ENCODE measurements at places on chromosomes 12 and 14.
A peak's percentile ranks its signal among the peaks of the same experiment; 100 is the strongest.

DNA sequence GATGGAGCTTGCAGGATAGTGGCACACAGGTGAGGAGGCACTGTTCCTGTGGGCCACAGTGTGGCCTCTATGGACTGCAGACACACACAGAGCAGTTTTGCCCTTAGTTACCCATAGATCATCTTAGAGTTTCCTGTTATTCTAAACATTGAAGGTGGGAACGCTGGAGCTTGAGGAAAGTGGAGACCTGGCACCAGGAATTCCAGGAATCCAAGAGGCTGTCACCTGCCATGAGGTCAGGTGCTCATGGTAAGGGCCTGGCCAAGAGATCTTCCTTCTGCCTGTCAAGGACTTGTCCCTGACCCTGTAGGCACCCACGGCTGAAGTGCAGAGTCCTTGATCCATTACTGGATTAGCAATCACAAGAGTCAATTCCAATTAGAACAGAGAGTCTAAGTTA, 65.2 kb upstream of the ACTN1 start:
- DNase-seq: no peak

DNA sequence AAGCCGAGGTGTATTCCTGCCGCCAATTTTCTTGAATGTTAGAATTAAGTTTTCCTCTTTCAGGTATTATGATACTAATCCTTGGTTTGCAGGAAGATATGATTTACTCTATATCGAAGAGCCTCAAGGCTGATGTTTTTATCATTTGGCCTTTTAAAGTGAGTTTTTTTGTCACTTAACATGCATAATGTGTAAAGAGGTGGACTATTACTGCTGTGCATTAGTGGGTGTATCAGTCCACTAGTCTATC, 11.1 kb upstream of the TMPO start:
- peak; percentile 88 for DNase-seq

GRCh38 chr12:86138770-86139169, 117.4 kb downstream of the MGAT4C start:
- no peak for DNase-seq

GRCh38 chr14:93905623-93906022, 21.5 kb upstream of the FAM181A start:
- DNase-seq: no peak

DNA sequence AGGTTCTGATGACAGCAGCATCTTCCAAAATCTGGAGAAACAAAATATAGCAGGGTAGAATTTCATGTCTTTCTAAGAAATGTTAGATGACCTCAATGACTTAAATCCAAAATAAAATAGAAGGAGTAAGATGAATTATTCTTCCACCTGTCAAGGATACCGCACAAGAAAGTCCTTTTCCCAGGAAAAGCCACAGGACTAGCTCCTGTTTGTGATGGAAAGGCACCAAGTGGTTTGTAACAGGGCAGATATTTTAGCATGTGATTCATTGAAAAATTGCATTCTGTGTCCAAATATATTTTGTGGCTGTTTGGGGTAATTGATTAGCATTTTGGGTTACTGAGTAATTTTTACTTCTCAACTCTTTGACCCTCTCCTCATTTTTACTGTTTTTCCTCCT, 2.7 kb downstream of the CD163L1 start:
- no peak for DNase-seq

DNA sequence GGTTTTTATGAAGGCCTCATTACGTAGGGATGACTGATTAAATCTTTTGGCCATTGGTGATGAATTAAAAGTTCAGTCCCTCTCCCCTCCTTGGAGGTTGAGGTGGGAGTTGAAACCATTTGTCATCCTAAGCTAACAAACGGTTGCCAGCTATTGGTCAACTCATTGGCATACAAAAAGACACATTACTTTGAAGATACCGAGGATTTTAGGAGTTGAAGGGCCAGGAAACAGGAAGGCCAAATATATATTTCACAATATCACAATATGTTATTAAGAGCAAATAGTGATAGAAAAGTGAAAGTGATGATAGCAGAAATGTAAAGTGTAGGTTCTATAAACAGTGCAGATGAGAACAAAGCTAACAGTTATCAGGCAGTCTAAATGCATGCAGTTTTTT, 24.4 kb downstream of the RCOR1 start:
- DNase-seq: no peak

- peak; percentile 15 for DNase-seq
These were observed 527.3 kb upstream of the CCDC196 start for GRCh38 chr14:65958664-65959562.

DNA sequence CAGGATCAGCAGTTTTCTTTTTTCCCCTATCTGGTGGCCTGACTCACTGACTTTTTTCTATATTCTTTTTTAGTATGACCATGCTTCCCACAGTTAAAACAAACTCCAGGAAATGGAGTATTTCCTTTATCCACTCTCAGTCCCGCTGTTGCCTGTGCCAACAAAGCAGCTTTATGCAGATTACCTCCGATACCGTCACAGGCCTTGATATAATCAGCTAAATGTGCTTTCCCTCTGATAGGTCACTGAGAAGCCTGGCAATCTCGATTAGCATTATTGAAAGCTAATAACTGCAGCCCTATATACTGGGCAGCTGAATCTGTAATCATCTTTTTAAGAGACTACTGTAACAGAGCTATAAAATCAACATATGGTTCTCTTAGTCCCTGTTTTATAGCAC, 243.6 kb downstream of the KIF21A start:
- DNase-seq: no peak

GRCh38 chr12:32603858-32604257, 75.2 kb upstream of the DNM1L start:
- DNase-seq: no peak

DNA sequence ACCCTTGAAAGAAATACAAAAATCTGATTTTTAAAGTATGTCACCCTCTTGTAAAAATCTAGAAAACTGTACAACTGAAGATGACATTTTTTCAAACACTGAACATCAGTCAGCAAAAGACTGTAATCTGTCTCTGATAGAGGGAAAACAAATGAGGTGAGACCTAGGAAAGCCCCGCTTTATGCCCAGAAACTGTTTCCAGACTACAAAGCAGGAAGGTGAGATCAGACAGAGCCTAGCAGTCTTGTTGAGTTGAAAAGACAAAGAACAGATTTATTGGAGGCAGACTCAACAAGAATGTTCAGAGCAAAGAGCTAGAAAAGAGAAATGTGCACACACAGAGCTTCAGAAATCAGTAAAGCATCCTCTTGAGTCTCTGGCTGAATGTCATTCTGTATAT, 873.6 kb downstream of the LRFN5 start:
- no peak for DNase-seq

- no peak for DNase-seq
These were observed 84.7 kb downstream of the SLC41A2 start for GRCh38 chr12:104873374-104873773.

GRCh38 chr12:111155020-111155419, 213.9 kb downstream of the PHETA1 start:
- DNase-seq: no peak

GRCh38 chr12:119659289-119659897, 8.5 kb upstream of the PRKAB1 start:
- no peak for DNase-seq

- no peak for DNase-seq
These were observed 86.7 kb downstream of the LRP6 start for GRCh38 chr12:12180136-12180535.

DNA sequence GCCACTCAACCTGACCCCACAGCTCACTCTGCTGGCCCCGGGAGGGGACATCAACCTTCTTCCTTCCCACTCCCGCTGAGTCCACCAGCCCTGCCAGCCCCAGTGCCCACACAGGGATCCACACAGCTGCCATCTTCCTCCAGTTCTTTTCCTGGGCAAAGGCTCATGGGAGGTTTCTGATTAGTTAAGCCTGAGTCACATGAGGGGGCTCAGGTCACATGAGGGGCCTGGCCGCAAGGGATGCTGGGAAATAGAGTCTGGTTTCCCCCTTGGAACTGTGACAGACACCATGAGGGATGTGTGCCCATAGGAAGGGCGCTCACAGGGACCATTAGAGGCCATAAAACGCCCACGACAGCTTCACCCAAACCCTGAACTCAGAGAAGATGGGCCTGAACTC, 228.7 kb upstream of the SFSWAP start:
- no peak for DNase-seq

DNA sequence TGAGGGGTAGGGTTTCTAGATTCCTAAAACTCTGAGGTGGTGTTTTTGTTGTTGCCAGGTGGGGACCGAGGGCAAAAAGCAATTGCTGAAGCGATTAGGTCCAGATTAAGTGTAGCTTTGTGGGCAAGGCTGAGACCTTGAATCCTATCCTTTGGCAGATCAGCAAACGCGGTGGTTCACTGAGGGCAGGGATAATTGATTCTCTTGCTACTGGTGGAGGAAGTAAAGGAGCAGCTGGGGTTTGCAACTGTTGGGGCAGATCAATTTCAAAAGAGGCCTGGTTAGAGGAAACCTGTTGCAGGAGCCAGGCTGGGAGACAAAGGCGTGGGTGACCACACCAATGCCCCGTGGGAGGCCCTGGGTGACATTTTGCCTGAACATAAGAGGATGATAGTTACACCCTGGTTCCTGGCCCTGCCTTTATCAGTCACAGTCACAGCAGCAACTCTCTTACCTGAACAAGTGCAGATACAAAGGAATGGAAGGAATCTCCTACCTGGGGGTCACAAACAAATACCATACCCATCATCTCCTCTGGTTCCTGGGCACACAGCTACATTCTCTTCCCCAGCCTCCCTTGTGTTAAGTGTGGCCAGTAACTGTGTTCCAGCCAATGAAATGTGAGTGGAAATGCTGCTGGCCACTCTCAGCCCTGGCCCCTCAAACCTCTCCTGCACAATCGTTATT, 43.3 kb upstream of the RASSF3 start:
- no peak for DNase-seq

DNA sequence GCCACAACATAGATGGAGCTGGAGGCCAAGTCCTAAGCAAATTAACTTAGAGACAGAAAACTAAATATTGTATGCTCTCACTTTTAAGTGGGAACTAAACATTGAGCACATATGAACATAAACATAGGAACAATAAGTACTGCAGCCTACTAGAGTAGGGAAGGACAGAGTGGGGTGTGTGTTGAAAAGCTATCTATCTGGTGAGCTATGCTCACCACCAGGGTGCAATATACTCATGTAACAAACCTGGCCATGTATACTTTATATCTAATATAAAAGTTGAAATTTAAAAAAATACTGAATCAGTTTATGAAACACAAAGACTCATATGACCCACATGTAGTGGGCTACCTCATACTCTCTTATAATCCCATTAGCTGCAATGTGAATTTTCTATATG, 1305.0 kb downstream of the LRFN5 start:
- DNase-seq: no peak

- peak; percentile 51 for DNase-seq
These were observed 1.0 kb downstream of the PCNX1 start for GRCh38 chr14:70907996-70908934.

GRCh38 chr12:50524621-50525020, 19.8 kb downstream of the DIP2B start:
- DNase-seq: no peak

- no peak for DNase-seq
These were observed 3.2 kb upstream of the ZNF839 start for GRCh38 chr14:102316338-102316742.

DNA sequence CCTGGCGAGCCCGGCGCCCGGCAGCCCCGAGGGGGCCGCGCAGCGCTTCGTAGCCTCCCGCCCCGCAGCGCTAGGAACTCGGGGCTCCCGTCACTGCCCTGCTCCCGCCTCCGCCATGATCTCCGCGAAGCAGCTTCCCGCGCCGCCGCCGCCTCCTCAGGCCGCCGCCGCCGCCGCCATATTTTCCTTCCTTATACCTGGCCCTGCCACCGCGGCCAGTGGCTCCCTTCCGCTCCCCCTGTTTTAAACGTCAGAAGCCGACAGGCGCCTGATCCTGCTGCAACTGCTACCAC, 286 bp downstream of the PPP4R3A start:
- DNase-seq: no peak

Data from KG1 (cell line).